ENCODE measurements at places on chromosomes 2 and 18.

GRCh38 chr2:240322991-240323390 lies 112.5 kb upstream of the GPC1 start:
- DNase-seq = no peak

GRCh38 chr18:10659594-10659993 lies 133.8 kb downstream of the NAPG start:
- no peak for DNase-seq

GRCh38 chr18:6561016-6561415 lies 146.3 kb upstream of the L3MBTL4 start:
- no peak for DNase-seq

- no peak for DNase-seq
Observed at GRCh38 chr2:85867121-85867520, 21.7 kb downstream of the ST3GAL5 start.

DNA sequence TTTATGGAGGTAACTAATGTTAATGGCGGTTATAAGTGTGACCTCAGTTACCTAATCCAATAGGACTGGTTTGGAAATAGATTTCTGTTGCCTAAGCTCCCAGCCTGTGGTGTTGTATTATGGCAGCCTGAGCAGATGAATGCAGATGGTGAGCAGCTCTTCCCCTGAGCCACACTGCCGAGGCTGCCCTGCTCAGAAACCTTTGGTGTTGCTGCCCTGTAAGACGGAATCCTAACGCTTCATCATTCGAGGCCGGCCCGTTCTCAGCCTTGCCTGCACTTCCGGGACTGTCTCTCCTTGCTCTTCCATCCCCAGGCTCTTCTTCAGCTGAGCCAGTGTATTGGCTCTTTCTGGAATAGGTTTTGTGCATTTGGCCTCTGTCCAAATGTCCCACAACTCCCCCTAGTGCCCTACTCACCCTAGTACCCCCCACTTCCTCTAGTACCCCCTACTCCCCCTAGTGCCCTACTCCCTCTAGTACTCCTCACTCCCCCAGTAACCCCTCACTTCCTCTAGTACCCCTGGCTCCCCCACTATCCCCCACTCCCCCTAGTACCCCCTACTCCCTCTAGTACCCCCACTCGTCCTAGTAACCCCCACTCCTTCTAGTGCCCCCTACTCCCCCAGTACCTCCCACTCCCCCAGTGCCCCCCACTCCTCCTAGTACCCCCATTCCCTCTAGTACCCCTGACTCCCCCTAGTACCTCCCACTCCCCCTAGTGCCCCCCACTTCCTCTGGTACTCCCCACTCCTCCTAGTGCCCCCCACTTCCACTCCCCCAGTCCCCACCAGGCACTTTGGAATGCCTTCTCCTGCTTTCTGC lies 106.0 kb upstream of the TAF1B start:
- no peak for DNase-seq

DNA sequence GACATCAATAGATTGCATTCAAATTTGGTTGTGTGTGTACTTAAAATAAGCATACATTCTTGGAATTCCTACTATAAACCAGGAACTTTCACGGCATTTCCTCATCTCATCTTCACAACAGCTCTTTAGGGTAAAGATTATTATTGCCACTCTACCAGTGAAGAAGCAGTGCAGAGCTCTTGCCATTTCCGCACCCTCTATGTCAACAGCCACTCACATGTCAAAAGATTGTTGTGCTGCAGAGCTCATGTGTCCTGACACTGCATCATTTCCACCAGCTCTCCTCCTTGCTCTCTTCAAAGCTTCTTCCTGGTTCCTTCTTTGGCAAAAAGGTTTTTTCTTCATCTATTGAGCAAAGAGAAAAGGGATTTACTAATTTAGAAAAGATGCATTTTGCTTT lies 26.5 kb upstream of the L3MBTL4 start:
- DNase-seq = no peak

GRCh38 chr2:128473175-128474035 lies 154.7 kb upstream of the HS6ST1 start:
- DNase-seq = no peak

GRCh38 chr18:8808001-8808400 lies 102.6 kb downstream of the MTCL1 start:
- DNase-seq = no peak

- no peak for DNase-seq
Observed at GRCh38 chr2:179260224-179260623, 4.4 kb downstream of the SESTD1 start.

DNA sequence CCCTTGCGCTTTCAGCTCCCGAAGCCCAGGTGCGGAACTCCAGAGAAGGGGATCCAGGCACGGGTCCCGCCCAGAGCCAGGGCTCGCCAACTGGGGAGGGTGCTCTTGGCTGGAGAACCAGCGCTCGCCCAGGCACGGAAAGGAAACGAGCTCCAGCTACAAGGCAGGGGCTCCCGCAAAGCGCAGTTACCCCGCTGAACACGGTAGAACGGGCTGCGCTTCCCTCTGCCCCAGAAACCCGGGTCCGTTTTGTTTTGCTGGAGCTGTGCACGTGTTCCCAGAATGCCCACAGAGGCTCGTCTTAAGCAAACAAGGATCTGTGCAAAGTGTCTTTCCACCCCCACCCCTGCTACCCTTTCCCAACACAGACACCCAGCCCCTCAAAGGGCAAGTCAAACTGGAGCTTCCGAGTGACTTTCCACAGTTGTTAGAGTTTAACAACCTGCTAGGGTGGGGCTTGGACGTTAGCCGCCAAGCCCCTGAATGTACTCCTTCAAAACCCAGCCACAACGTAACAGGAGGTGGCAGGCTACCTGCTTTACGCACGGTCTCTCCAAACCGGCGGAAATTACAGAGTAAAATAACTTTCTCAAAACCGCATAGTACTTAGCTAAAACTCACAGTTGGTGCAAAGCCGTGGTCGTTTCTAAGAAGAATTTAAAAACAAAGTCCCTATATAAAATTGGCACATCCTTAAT lies 775 bp downstream of the RNF125 start:
- DNase-seq = peak; percentile 59

- DNase-seq = no peak
Observed at GRCh38 chr18:63025251-63026090, 294.1 kb downstream of the BCL2 start.

- no peak for DNase-seq
Observed at GRCh38 chr2:25453199-25453905, 111.6 kb upstream of the DNMT3A start.

DNA sequence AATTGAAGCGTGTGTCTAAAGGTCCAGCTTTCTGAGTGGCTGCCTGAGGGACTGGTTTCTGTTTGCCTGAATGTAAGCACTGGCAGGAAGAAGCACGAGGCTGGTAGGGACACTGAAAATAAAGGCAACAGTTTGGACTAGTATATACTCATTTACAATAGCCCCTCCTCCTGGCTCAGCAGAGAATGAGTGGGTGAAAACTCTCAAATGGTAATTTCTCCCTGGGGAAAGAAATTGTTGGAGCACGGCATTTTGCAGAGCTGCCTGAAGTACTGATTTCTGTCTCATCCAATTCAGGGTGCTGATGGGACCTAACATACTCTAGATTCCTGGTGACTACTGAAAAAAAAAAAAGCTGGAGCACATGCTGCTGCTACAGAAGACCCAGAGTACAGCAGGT lies 17.3 kb upstream of the SPP2 start:
- DNase-seq = no peak

- DNase-seq = no peak
Observed at GRCh38 chr2:146323564-146323963, 1521.3 kb upstream of the ACVR2A start.

GRCh38 chr18:28267878-28268625 lies 91.1 kb upstream of the CDH2 start:
- DNase-seq = no peak

- no peak for DNase-seq
Observed at GRCh38 chr18:74234326-74235171, 57.2 kb downstream of the CYB5A start.

DNA sequence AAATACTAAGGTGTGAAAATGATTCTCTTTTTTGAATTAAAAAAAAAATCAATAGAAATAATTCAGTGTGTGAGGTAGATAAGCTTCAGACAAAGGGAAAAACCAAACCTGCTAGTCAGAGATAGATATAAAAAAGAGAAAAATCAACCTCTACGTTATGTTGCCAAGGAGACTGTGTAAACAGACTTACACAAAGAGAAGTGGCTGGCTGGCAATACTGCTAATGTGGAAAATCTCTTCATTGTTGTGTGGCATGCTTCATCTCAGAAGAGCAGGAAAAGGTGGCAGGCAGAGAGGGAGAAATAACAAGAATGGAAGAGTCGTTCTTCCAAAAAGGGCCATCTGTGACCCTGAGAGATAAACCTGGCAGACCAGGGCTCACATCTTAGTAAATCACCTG lies 200.8 kb downstream of the SLC8A1 start:
- no peak for DNase-seq

DNA sequence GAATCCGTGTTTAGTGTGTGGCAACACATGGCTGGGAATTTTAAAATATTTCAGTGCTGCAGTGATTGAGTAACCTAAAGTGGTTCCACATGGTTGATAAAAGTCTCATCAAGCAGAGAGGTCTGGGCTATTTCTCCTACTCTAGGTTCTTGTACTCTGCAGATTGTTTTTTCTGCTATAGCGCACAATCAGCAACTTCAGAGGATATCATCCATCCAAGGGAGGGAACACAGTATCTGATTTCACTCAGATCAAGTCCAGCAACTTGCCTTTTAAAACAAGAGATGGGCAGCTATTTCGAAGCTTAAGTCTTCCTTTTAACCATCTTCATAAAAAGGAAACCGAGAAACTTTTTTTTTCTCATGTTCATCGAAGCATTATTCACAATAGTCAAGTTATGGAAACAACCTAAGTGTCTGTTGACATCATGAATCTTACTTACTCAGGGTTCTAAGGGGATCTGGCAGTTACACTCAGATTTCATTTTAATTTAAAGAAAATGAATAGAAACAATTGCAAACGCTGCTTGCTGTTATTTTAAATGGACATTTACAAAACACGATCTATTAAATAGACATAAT lies 172.7 kb upstream of the TRIB2 start:
- no peak for DNase-seq

DNA sequence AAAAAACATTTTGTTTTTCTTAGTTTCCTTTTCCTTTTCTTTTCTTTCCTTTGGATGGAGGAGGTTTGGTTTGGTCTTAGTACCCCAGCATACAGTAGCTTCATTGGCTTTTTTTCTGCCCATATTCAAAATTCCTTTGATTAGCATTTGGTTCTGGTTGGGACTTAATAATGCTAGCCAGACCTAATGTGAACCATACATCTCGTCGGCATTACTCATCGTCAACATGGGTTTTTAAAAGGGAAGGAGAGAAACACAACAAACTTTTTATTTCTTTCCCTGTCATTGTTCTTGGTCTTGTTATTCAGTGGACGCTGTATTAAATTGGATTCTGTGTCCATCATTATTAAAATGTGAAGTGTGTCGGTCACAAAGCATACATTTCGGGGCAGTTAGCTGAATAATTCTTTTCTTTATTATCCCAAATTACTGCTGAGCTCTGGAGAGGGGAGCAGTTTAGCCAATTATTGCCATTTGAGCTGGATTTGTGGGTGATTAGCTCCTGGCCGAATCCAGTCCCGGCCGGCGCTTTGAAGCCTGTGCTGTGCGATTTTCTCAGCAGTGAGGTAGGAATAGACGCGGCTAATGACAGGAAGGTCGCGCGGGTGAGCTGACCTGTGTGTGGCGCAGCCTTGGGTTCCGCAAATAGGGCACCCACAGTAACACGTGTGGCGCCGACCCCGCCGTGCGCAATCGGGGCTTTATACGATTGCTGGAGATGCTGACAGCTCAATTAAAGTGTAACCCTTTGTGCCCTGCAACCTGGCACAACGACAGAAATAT lies 303.3 kb downstream of the GBX2 start:
- no peak for DNase-seq

- DNase-seq = no peak
Observed at GRCh38 chr18:995629-996028, 91.0 kb downstream of the ADCYAP1 start.

DNA sequence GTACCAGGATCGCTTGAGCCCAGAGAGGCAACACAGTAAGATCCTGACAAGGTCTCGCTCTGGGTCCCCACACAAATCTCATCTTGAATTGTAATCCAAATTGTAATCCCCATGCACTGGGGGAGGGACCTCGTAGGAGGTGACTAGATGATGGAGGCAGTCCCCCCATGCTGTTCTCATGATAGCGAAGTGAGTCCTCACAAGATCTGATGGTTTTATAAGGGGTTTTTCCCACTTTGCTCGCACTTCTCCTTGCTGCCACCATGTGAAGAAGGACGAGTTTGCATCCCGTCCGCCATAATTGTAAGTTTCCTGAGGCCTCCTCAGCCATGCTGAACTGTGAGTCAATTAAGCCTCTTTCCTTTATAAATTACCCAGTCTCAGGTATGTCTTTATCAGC lies 46.0 kb upstream of the SERTAD2 start:
- DNase-seq = no peak

DNA sequence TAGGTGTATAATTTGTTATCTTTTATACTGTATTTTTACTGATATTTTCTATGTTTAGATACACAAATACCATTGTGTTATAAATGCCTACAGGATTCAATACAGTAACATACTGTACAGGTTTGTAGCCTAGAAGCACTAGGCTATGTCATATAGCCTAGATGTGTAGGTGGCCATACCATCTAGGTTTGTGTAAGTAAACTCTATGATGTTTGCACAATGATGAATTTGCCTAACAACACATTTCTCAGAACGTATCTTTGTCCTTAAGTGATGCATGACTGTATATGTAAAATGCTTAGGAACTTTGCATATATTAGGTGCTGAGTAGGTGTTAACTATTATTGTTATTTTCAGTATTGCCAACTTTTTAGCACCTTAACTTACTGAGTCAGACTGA lies 17.3 kb downstream of the UNC80 start:
- DNase-seq = no peak

DNA sequence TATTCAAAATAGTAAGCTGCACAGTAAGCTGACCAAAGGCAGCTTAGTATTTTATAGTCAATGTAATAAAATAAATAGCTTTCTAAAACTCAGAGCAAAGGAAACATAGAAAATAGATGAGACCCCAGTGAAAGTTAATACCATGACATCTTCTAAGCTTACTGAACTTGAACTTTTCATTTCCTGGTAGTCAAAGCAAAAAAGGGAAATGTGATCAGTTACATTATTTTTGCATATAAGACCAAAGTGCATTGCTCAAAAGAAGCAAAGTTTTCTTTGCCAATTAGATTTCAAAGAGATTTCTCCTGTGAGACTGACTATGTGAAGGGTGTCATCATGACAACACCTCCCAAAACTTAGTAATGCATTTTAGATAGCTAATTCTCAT lies 70.2 kb downstream of the MYO1B start:
- no peak for DNase-seq

GRCh38 chr18:59708988-59709387 lies 11.8 kb upstream of the CCBE1 start:
- DNase-seq = no peak

- DNase-seq = no peak
Observed at GRCh38 chr2:162030363-162031190, 43.4 kb downstream of the DPP4 start.

- no peak for DNase-seq
Observed at GRCh38 chr2:143839456-143839855, 680.5 kb downstream of the ZEB2 start.

- DNase-seq = no peak
Observed at GRCh38 chr18:4004183-4004829, 450.8 kb downstream of the DLGAP1 start.

Data from activated gamma-delta T cell treated with Interleukin-2 at 50 U/mL for 16 hours (primary cell).